ENCODE measurements at places on chromosomes 7 and 10.

DNA sequence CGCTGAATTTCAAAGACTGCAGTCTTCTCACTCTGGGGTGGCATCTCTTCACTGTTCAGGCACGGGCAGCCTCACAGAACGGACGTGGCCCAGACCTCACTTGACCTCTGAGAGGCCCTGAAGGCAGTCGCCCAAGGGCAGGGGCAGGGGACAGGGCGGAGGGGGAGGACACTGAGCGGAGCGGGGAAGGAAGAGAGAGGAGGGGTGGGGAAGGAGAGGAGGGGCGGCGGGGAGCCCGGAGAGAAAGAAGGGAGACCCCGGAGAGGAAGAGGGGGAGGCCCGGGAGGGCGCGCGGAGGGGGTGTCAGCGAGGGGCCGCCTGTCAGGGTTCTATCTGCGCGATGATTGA, 58.7 kb upstream of the COMTD1 start:
- no peak for DNase-seq

DNA sequence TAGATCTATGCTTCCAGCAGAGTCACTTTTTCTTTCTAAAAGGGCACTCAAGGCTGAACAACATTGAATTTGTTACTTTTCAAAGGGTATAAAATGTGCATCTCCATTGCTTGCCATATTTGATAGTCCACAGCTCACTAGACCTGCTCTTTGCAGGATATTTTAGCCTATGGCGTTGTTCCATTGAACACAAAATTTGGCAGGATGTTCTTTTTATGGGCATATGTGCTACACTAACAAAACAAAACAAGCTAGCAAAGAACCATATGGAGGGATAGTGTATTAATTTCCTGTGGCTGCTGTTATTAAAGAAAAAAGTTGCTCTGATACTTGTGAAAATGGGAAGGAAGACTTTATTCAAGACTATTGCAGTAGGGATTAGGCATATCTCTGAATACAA, 828.7 kb downstream of the TYW1 start:
- no peak for DNase-seq

DNA sequence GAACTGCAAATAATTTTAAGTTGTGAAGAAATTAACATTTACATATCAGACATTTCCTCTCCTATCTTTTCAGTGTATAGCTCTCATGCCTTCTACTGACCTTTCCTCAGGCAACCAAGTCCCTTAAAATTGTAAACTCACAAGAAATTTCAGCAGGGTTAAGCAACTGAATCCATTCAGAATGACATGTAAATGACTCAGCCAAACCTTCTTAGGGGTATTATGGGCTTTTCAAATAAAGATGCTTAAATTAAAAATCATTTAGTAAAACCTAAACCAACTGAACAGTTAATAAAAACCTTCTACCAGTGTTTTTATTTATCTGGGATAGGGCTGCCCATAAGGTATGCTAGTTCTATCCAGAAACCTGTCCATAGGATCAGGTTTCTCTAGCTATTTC, 20.7 kb downstream of the WAPL start:
- no peak for DNase-seq

GRCh38 chr7:120404042-120404441, 131.1 kb downstream of the KCND2 start:
- peak; percentile 64 for DNase-seq

DNA sequence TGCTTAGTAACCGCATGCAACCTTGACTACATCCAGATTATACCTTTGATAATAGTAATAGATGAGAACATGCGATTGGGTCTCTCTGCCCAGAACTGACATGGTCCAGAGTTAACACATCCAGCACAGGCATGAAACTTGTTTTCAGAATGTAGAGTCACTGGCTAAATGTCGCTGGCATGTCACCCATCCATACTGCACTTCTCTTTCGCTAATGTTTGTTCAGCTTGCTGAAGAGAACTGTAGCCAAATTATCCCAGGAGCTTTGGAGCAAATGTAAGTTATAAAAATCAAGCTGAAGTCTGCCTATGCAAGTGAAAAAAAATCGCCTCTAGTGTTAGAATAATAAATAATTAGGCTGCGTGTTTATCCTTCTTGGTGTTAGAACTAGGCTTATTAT, 98.2 kb downstream of the PRTFDC1 start:
- DNase-seq = no peak

- no peak for DNase-seq
Measured at GRCh38 chr10:117441812-117442443, 66.7 kb upstream of the PDZD8 start.

GRCh38 chr10:13978533-13979115, 352.1 kb downstream of the FRMD4A start:
- no peak for DNase-seq

DNA sequence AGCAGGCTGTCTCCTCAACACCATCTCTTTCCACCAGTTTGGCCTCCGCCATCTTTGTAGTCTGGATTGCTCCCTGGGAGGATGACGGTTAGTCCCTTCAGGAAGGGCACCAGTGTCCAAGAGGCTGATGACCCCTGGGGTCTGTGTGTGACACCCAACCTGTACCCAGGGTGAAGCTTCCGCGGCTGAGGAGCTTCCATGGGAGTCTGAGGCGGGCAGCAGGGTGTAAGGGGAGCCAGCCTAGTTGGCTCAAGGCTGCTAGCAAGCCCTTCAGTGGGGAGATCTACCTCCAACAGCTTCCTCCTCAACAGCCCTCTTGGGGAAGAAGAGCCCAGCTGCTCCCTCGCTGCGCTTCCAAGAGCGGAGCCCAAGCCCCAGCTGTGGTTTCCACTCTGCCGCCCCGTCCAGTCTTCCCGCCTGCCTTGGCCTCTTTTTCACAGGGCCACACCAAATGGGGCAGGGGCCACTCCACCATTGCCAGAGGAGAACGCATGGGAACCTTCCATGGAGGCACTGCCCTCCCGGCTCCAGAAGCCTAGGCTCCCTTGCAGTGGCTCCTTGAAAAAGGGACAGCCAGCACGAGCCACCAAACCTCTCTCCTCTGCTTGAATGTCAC, 57.4 kb downstream of the TMEM209 start:
- DNase-seq = no peak

GRCh38 chr7:34757570-34758110, 99.6 kb downstream of the NPSR1 start:
- DNase-seq = no peak

DNA sequence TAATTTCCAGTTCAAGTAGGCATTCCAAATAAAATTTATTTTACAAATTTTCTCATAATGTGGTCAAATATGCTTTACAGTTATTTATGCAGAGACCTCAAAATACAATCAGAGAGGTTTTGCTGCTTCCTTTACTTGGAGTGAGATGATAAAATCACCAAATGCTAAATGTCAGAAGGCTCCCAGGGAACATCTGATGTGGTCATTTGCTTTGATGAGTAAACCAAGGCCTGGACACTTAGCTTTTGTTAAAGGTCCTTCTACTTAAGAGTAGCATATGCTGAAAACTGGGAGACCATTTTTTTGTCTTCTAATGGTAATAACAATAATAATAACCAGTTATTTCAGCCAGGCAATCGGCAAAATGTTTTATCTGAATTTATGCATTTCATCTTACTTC, 60.6 kb upstream of the AKR1E2 start:
- DNase-seq = no peak

- DNase-seq = no peak
Measured at GRCh38 chr10:62454687-62455397, 80.7 kb downstream of the ZNF365 start.

- DNase-seq = no peak
Measured at GRCh38 chr10:128812000-128812399, 655.0 kb upstream of the MGMT start.

- DNase-seq = no peak
Measured at GRCh38 chr10:129965425-129965808, 1.3 kb upstream of the EBF3 start.

DNA sequence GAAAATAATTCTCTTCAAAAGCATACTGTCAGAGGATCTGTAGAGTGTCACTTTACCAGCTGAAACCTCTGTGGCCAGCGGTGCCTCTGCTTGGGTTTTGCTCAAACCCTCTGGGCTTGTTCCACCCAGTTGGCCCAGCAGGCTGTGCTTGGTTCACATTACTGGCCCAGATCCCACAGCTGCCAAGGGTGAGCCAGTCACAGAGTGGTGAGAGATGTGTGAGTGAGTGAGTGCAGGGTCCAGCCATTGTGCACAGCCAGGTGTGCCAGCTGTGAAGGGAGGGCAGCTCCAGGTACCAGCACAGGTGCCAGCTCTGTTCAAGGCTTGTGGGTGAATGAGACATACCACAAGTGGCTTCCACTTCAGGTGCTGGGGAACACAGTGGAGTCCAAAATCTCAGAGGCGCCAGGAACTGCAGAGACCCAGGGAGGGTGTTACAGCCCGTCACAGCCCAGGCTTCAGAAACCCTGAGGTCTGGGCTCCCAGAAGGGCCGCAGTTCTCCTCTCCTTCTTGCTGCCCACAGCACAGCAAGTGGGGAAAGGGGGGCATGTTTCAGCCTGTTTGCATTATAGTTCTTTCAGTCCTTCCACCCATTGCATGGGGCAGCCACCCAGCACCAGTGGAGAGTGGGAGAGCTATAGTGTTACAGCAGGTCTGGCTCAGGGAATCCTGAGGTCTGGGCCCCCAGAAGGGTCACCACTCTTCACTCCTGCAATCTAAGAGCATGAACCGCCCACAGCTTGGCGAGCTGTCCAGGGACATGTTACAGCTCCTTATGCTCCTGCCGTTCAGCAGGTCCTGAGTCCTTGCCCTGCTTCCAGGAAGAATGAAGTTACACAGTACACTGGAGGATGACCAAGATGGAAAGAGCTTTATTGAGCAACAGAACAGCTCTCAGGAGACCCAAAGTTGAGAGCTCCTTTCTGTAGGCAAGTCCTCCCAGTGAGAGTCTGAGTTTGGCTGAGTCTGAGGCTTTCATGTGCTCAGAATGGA, 931.7 kb upstream of the SORCS1 start:
- DNase-seq = no peak

GRCh38 chr10:20737107-20737506, 160.0 kb downstream of the NEBL start:
- DNase-seq = no peak

GRCh38 chr10:126009650-126010049, 113.3 kb downstream of the FANK1 start:
- DNase-seq = no peak

DNA sequence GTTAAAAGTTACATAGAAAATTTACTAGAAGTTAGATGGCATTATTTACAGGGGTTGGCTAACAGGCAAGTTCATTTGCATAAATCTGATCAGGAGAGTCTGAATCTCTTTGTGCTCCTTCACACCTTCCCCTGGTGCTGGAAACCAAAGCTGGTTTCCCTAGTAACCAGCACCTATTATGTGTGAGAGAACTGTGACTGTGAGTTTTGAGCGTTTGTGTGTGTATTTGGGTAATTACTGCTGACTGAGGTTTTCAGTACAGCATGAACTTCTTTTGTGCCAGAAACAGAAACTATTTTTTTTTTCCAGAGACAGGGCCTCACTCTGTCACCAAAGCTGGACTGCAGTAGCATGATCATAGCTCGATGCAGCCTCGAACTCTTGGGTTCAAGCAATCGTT, 10.3 kb upstream of the IFIT1B start:
- no peak for DNase-seq

DNA sequence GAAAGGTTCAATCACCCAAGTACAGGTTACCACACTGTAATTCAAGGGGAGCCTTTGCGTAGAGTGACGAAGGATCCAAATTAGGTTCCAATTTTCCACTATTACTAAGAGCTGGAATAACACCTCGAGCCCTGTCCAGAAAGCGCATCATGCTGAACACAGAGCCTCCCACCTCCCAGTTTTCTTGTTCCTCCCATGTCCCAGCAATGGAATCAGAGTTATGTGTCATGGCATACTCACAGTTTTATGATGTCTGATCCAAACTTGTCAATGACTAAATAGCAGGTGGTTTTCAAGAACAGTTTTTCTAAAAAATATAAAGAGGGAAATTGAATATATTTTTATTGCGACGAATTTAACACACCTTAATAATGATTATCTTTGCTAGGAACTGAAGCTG, 50.6 kb downstream of the AOAH start:
- DNase-seq = no peak

- DNase-seq = no peak
Measured at GRCh38 chr10:133264461-133264860, 12.2 kb downstream of the ADAM8 start.

DNA sequence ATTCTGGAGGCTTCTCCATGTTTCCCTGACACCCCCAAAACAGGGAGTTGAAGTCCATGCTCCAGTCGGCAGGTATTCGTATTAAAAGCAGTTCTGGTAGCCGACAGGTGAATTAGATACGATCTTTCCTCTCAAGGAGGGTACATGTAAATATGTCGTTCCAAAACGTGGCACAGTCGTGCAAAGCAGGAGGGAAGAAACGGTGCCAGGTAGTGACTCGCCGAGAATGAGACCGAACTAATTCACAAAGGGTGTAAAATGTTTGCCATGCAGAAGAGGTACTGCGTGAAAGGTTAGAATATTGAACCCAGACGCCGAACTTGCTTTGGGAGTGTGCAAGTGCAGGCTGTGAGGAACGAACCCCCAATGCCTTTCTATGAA, 483 bp downstream of the EDRF1 start:
- no peak for DNase-seq

- DNase-seq = no peak
Measured at GRCh38 chr7:138247568-138248333, 171.5 kb downstream of the AKR1D1 start.

- no peak for DNase-seq
Measured at GRCh38 chr10:74934100-74934812, 107.9 kb downstream of the KAT6B start.

GRCh38 chr10:43968076-43968475, 319.4 kb upstream of the ZNF32 start:
- no peak for DNase-seq

DNA sequence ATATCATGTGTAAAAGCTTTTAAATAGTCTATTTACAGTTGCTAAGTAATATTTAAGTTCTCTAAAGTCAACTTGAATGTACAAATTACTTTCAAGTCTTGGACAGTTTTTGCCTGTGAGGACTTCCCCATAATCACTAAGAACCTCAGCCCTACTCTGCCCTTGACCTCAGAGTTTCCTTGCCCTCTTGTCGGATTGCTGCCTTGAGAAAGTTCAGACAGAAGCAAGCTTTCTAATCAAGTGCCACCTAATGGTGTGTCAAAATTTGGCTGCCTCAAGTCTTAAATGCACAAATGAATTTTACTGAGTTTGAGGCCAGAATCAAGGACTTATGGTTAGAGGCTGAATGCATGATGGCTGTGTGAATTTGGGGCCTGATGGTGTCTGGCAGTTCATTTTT, 88.3 kb upstream of the KAT6B start:
- DNase-seq = no peak

- DNase-seq = no peak
Measured at GRCh38 chr7:33452805-33453502, 323.6 kb downstream of the BBS9 start.

All from epithelial cell of prostate (primary cell).